ENCODE measurements at places on chromosomes 2 and 18.

GRCh38 chr2:219743548-219743947, 116.1 kb downstream of the SLC4A3 start:
- no peak for DNase-seq

GRCh38 chr2:23158306-23158705, 226.7 kb upstream of the KLHL29 start:
- no peak for DNase-seq

GRCh38 chr18:73646772-73647171, 500.9 kb downstream of the FBXO15 start:
- DNase-seq: no peak

GRCh38 chr2:218827701-218828476, 3.7 kb downstream of the PRKAG3 start:
- no peak for DNase-seq

GRCh38 chr2:85221067-85221691, 88.0 kb downstream of the TCF7L1 start:
- DNase-seq: no peak

DNA sequence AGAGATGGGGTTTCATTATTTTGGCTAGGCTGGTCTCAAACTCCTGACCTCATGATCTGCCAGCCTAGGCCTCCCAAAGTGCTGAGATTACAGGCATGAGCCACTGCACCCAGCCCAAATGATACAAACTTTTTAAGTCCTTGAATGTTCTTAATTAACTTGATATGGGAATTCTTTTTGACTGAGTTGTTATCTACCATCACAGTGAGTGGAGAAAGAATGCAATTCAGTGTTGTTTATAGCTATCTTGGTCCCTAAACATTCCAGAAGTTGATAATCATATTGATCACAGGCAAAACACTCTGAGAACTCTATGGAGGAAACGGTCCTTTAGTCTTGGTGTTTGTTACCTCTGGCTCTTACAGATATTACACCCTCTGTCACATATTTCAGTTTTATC, 1072.5 kb downstream of the SUCLG1 start:
- no peak for DNase-seq

DNA sequence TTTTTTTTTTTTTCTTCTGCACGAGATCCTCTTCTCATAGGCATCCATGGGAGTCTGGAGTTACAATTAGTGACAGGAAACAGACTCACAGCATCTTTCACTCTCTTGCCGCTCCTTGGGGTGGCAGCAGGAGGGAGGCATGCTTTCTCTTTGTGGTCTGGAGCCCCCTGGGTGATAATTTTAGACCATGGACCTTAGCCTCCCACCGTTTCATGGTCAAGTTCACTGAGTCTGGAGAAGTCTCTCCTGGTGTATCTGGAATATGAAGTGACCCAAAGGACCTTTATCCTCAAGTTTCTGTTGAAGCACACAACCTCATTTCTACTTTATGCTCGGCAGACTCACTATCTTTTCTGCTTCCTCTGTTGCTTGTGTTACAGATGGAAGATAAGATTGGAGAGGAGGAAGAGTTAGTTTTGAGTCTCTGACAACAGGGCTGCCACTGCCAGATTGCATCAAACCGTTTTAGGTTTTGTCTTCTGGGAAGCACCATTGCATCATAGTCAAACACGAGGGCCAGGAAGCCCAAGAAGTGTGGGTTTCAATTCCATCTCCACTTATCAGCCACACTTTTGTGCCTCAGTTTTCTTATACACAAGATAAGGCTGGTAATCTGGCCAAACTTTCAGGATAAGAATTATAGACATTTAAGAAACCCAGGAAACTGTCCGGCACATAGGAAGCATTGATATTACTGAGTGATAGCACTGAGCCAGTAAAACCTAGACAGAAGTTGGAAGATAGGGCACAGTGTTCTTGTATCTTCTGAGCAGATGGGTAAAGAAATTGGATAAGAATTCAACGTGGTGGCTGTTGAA, 62.3 kb downstream of the ADCYAP1 start:
- DNase-seq: no peak

GRCh38 chr2:127674241-127675209, 805 bp downstream of the LIMS2 start:
- DNase-seq: no peak

DNA sequence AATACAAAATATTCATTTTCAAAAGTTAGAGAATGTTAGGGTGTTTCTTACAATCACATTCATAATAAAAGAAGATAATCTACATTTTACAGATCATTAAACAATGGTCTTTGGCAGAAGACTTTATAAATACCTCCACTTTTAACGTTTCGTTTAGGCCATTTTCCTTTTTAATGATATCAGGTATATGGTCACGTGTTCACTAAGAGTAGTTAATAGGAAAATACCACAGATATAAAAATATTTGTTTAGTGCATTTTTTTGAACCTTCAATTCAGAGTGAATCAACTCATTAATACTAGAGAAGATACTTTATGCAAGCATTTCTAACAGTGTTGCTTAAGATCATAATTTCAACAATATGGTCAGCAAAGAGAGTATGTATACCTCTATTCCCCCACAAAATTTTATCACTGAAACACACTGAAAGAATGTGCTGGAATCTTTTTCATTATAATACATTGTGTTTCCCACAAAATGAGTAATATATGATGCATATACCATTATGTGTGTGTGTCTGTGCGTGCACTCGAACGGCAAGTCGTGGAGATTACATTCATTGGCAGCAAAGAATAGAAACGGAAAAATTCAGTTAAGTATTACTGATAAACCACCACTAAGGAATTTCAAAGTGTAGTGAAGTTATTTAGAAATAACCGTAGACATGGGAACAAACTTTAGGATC, 319.9 kb upstream of the THUMPD2 start:
- DNase-seq: no peak

- no peak for DNase-seq
Measured at GRCh38 chr2:124836416-124836815, 811.3 kb downstream of the CNTNAP5 start.

DNA sequence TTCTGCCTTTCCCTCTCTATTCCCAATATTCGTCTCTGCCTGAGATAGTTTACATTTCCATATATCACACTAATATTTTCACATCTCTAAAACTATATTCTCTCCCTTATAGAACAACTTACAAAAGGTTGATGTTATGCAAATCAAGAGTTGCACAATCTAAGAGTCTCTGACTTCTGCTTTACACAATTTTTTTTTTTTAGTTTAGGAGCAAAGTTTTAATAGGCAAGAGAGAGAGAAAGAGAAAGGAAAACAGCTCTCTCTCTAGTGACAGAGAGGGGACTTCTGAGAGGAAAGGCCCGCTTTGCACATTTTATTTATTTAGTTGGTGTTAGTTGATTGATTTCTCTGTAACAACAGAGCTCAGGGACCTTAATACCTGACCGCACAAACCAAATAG, 380.2 kb downstream of the TXNL1 start:
- no peak for DNase-seq

- DNase-seq: no peak
Measured at GRCh38 chr2:64787698-64788097, 134.0 kb upstream of the SERTAD2 start.

DNA sequence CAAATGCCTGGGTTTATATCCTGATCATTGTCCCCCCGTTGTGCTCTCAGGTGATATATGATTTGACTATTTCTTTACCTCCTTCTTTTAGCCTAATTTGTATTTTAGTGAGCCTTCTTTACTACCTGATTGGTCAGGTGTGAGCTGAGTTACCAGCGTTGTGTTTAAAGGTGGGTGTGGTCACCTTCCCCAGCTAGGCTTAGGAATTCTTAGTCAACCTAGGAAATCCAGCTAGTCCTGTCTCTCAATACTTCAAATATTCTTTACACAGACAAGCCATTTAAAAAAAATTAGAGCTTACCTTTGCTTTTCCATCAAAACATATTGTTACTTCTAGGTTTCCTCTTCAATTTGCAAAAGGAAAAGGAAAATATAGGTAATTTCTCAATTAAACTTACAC, 30.2 kb downstream of the KYNU start:
- DNase-seq: no peak

GRCh38 chr2:20625491-20626391, 25.2 kb downstream of the HS1BP3 start:
- peak; percentile 7 for DNase-seq

DNA sequence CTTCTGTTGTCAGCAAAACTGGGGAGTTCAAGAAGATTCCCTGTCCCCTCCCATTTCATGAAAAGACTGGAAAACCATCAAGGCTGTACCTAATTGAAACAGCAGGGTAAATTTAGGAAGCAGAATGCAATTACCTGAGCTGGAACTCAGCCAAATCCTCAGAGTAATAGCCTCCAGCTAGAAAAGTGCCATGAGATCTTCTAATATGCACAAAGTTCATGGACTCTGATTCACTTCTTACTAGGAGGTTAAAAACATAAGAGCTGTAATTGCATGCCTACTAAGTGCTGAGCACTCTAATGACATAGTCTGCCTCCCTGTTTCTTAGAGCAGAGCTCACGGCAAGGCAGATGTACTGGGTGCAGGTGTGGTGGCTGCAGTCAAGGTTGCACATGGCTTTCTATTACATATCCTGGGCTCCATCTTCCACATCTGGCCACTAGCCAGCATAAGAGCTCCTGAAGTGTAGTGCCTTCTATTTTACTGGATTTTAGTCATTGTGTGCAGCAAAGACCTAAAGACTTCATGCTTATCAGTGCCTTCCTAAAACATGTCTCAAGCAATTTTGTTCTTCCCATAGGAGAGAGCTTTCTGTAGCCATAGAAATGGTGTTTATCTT, 341.7 kb downstream of the PTPRM start:
- DNase-seq: no peak

- DNase-seq: no peak
Measured at GRCh38 chr2:173424886-173425285, 70.2 kb downstream of the CDCA7 start.

GRCh38 chr18:26356045-26356785, 130.0 kb downstream of the TAF4B start:
- no peak for DNase-seq

GRCh38 chr2:9641641-9642040, 10.8 kb upstream of the YWHAQ start:
- no peak for DNase-seq

GRCh38 chr18:57434536-57435494, at the start of gene ONECUT2:
Gene ONECUT2 (plus strand): TSS chr18:57435374. CDS start chr18:57435717, 343 bp downstream.
- DNase-seq: peak; percentile 68

GRCh38 chr2:196742685-196743084, 56.8 kb downstream of the GTF3C3 start:
- DNase-seq: no peak

DNA sequence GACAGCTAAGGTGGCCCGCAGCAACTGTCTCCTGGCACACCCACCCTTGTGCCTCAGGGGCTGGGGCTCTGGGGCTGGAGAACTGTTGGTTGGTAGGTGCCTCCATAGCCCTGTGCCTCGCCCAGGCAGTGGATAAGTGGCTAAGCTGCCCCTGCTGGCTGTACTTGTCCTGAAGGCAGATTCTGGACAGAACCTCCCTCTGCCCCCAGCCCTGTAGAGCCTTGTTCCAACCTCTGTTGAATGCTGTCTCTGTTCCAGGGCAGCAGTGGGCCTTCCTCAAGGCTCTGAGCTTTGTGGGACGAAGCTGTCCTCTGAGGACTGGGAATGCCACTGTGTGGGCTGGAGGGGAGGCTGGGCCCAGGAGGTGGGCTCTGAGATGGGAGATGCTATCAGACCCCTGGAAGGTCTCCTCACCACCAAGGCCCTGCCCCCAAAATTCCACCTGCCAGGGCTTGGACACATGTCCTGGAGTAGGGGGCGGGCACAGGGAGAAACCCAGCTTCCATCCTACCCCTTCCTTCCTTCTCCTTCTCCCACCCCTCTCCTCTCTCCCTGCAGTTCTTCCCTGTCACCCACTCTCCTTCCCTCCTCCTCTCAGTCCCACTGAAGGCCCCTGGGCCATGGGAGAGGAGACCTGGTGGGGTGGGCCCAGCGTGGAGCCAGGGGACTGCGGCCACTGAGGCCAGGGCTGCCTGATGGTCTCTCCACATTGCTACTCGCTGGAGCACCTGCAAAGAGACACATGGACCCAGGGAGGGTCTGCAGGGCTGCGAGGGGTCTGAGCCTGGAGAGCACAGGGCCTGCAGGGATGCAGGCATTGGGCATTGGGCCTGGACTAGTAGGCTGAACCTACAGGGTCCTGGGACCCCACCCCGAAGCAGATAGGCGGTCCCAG, 1.7 kb upstream of the PDCD1 start:
- DNase-seq: no peak

DNA sequence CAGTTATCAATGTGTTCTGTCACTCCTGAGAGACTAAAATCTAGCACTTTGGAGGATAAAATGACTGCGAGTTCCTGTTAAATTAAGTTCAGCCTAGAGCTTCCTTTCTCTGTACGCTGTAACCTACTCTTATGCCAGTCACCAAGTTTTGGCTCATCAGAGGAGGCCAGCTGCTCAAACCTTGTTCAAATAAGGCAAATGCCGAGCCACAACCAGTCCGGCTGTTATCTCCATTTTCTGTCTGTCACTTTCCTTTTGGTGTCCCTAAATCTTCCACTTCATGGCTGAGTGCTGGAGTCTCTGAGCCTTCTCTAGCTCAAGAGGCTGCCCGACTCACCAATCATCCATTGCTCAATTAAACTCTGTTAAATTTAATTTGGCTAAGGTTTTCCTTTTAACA, 33.5 kb upstream of the PXDN start:
- DNase-seq: no peak

- no peak for DNase-seq
Measured at GRCh38 chr2:30679426-30680088, 127.7 kb downstream of the CAPN13 start.

DNA sequence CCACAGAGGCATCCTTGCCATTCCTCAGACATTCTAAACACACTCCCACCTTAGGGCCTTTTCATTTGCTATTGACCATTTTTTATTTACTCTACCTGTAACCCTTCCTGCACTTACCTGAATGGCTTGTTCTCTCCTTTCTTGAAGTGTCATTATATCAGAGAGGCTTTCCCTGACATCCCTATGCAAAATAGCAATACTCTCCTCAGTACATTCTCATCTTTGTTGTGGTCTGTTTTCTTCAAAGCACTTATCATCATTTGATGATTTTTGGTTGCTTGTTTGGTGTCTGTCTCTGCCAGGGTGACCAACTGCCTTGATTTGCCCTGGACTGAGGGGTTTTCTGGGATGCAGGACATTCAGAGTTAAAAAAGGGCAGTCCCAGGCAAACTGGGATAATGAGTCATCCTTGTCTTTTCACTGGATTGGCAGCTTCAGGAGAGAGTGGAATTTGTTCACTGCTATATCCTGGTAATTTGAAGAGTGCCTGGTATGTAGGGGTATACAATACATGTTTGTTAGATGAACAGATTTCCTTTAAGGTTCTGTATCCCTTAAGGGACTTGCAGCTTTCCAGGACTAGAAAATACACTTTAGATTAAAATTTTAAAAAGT, 102.4 kb downstream of the BABAM2 start:
- DNase-seq: no peak

DNA sequence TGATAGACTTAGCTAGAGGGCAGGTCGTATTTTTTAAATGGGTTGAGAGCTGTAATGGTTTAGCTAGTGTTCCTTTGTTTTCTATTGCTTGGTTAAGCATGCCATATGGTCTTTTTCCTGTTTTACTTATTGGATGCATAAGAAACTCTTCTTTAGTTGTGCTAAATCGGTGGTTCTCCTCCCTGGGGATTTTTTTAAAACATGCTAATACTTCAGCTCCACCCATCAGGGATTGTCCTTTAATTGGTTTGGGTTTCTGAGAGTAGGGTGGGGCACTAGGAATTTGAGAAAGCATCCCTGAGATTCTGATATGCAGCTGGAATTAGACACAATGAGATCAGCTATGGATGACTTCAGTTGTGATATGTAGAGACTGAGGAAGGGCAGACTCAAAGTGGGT, 497.2 kb downstream of the THSD7B start:
- DNase-seq: no peak

All from CD4-positive, alpha-beta T cell treated with Interleukin-15 for 1 hour (primary cell).